Glomerular endothelial cell (primary cell): ENCODE measurements at places on chromosomes 16 and 17. TPM values are rescaled to one million over a fixed set of nuclear protein-coding genes. Genes with fewer than 3 reads are reported as not detected.

The PTX4 gene
- total RNA-seq = 0.18 TPM in 1 of 2 replicates, not detected in the other

The NPW gene
- total RNA-seq = 0.35 and 1.0 TPM in 2 replicates

The GAST gene
- total RNA-seq = not detected in 2 replicates

The SLC16A3 gene
- total RNA-seq = 151 and 170 TPM in 2 replicates

The NRN1L gene
- 0.76 and 1.3 TPM in 2 replicates for total RNA-seq

The SPATA32 gene
- not detected in 2 replicates for total RNA-seq

The C16orf87 gene
- total RNA-seq = 6.8 and 7.7 TPM in 2 replicates
